Stimulated activated CD4-positive, alpha-beta T cell treated with anti-CD3 and anti-CD28 coated beads, Interleukin-15, amount 100 ng/mL, for 1 hour (primary cell): ENCODE measurements at places on chromosomes 2 and 18.

DNA sequence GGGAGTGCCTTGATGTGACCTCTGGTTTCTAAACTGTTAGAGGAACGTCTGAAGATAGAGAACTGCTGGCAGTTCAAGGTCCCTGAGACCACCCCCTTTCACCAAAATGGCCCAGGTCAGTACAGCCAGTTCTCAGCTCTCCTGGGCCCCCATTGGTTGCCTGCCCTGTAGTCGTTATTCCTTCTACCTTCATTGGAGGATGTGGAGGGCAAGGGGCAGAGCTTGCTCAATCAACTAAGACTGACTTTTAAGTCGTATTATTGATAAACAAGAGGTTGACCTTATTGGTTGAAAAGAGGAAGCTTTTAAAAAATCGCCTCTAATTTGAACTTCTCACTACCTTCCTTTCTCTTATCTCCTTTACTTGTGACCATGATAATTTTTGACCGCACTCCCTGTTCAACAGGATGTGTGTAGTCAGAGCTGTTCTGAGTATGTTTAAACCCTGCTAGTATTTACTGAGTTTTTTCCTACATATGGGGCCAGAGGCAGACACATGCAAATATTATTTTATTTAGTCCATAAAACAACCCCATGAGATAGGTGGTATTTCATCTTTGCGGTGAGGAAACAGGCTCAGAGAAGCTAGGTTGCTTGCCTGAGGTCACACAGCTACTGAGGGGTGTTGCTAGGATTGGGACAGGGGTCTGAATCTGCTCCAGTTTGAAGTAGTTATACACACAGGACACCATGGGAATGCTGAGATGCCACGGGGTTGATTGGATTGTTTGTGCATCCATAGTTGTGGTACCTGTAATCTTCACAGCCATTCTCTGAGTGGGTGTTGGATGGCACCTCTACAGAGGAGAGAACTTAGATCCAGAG lies 65.9 kb downstream of the TMEM247 start:
- no peak for DNase-seq

GRCh38 chr2:23588508-23589201 lies 203.7 kb downstream of the KLHL29 start:
- no peak for DNase-seq

DNA sequence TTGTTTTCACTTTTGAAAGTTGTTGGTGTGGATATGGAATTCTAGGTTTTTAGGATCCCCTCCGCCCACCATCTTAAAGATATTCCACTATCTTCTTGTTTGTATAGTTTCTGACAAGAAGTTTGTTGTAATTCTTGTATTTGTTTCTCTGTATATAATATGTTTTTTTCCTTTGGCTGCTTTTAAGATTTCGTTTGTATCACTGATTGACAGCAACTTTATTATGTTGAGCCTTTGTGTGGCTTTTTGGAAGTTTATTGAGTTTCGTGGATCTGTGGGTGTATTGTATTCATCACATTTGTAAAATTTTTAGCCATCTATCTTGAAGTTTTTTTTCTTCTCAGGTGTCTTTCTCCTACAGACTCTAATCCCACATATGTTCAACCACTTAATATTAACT lies 200.1 kb downstream of the MCFD2 start:
- DNase-seq, result no peak

DNA sequence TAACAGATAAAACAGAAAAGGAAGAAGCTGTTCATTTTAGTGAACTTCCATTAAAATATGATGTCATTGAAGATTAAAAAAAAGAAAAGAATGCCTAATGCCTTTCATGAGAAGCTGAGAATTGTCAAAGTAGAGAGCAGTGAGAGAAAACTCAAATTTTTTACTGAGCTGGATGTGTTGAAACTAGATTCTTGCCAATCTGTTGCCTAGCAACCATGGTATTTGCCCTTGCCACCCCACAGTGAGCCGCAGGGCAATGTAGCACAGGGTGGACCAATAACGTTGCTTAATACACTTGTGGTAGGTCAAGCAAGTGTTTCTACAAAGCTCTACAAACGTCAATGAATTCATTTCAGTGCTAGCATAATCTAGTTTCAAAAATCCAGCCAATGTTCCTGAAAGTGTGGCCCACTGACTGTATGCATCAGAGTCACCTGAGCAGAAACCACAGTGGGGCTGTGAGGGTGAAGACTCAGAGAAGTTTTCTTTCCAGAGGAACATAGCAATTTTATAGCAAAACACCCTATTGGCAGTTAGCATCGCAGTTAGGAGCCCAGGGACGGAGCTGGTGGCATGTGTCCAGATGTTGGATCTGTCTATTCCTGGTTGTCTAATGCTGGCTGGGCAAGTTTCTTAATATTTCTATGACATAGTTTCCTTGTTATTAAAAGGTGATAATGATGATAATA lies 132.2 kb downstream of the DOCK10 start:
- no peak for DNase-seq

GRCh38 chr2:66477135-66477842 lies 42.4 kb downstream of the MEIS1 start:
- no peak for DNase-seq

DNA sequence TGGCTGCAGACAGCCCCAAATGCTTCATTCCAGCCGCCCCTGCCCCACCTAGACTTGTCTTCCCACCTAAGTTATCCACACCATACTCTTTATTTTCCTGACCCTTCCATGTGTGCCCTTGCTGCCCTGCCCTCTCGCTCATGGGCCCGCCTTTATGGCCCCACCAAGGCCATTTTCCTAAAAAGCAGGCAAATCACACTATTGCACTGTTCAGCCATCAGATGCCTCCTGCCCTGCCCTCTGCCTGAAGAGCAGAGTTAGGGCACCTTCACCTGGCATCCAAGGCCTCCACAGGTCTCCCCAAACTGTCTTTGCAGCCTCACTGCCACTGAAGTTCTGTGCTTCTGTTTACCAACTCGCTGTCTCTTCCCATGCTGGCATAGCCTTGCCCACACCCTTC lies 496.7 kb downstream of the EIPR1 start:
- no peak for DNase-seq

- DNase-seq, result no peak
These were observed 246.2 kb downstream of the ARHGAP15 start for GRCh38 chr2:143375384-143375880.

DNA sequence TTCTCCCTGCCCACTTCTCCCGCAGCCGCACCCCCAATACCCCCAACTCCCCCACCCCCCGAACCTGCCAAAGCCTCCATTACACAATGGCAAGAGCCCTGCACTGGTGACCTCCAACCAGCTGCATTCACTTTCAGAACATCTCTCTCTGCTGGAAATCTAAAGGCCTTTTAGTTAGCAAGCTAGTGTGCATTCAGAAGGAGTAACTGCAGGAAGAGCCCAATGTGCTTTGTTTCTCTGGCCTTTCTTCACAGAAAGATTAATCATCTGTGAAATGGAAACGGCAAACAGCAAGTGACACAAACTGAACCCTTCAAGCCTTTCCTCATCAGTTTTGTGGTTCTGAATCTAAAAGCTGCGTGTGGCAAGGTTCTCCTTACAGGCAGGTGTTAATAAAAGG lies 124.2 kb downstream of the OLA1 start:
- DNase-seq, result no peak

DNA sequence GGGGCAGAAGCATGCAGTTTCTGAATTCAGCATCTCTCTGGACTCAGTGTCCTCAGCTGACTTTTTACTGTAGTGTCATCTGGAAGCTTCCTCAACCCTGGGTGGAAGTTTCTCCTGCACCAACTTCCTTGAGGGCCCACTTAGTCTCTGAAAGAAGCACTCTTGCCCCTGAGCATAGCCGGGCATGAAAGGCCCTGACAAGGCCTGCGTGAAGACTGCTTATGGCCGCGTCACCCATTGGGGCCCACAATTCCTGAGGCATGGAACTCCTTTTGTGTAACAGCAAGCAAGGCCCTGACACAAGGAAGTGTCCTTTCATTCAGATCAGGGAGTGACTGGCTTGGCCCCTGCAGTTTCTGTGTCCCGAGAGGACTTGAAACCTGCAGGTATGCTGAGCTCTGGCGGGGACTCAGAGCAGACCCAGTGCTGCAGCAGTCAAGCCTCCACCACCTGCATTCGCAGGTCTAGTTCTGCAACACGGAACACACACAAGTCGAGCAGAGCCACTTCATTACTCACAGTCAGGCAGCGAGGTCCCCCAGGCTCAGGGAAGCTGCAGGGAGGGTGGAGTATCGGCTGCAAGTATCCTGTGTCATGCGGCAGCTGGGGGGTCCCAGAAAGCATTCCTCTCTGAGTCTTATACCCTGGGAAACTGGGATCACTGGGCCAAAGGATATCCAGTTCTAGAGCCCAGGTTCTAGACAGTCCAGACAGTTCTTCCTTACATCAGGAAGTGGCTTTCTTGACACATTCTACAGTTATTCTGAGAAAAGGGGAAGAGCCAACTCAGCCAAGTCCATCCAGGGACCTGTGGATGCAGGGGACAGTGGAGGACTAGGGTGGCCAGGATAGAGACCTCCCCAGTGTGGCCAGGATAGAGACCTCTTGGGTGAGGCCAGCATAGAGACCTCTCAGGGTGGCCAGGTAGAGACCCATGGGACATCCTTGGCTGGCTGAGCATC lies 35.6 kb upstream of the PRLH start:
- DNase-seq, result no peak

- no peak for DNase-seq
These were observed 42.3 kb downstream of the CRIM1 start for GRCh38 chr2:36397728-36398413.

DNA sequence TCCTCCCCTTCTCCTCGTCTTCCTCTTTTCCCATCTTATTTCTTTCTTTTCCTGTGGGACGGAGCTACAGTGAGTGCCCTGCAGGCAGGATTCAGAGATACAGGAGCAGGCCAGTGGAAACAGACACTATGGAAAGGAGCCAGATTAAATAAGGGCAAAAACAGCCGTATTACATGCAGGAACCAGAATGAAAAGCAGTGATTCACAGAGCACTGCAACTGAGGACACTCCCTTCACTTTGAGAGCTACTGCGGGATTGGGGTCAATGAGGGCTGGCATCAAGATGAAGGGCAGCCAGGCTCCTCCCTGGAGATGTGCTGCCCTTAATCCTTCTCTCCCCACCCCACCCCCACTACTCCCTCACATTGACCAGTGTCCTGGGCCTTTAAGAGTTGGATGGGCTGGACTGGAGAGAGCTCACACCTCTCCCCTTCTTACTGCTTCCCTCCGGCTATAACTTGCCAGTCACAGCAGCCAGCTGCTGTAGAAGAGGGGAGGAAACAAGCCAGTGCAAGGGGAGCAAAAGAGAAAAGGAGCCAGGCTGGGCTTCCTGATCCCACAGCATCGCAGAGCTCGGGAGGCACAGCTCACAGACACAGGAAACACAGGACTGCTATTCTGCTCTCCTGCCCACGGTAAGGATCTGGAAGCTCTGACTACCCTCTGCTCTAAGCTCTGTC lies at the start of gene PLCD4:
PLCD4 (plus strand) TSS at position 464 of the 680 bp plus-strand sequence. CDS start 7,841 bp downstream, outside the sequence.
- DNase-seq, result no peak

DNA sequence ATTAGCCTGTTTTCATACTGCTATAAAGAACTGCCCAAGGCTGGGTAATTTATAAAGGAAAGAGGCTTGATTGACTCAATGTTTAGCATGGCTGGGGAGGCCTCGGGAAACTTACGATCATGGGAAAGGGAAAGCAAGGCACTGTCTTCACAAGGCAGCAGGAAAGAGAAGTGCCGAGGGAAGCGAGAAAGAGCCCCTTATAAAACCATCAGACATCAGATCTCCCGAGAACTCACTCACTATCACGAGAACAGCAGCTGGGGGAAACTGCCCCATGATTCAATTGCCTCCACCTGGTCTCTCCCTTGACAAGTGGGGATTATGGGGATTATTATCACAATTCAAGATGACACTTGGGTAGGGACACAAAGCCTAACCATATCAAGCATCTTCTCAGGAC lies 23.3 kb downstream of the RHOB start:
- DNase-seq, result no peak

DNA sequence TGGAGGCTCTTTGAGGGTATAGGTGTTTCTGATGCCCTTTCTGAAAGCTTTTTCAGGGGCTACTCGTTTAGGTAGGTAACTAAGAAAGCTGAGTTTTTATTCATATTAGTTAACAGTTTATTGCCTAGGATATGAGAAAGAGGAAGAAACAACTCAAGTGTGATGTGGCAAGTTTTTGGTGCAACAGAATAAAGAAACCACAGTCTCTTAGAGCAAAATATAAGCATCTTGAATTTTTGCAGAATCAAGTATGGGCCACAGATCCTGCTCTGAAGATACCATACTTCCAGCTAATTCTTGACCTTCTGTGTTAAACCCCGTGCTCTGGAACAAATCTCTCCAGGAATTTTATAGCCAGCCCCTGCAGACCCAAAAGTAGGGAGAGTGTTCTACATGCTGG lies 147.7 kb upstream of the SLC1A4 start:
- no peak for DNase-seq

DNA sequence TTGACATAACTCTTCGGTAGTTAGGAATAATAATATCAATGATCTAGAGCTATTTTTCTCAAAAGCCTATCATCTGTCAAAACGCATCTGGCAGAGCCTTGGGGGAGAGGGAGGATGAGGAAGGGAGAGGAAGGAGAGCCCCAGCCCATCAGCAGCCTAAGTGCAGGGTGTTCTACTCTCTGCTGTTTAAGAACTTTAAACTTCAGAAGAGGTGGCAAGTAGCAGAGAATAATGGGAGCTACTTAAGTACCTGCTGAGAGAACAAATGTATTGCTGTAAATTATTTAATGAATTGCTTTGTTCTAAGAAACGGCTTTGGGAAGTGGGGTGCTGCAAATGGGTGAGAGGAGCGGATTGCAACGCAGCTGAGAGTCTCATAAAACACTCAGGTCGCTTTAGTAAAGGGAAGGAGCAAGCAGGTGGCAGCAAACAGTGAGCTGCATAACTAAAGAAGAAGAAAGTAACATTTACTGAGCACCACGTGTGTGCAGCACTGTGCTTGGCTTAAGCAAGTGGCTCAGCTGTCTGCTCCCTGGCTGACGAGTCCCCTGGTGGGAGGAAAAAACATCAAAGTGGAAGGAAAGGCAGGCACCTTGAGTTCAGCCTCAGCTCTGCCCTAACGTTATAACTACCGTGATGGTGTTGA lies 26.3 kb upstream of the SH3RF3 start:
- DNase-seq, result no peak

- no peak for DNase-seq
These were observed 12.3 kb upstream of the MEP1B start for GRCh38 chr18:32177530-32177929.

GRCh38 chr2:128322715-128323554 lies 4.3 kb upstream of the HS6ST1 start:
- DNase-seq, result no peak

GRCh38 chr18:54740136-54740846 lies 88.0 kb upstream of the RAB27B start:
- DNase-seq, result no peak

DNA sequence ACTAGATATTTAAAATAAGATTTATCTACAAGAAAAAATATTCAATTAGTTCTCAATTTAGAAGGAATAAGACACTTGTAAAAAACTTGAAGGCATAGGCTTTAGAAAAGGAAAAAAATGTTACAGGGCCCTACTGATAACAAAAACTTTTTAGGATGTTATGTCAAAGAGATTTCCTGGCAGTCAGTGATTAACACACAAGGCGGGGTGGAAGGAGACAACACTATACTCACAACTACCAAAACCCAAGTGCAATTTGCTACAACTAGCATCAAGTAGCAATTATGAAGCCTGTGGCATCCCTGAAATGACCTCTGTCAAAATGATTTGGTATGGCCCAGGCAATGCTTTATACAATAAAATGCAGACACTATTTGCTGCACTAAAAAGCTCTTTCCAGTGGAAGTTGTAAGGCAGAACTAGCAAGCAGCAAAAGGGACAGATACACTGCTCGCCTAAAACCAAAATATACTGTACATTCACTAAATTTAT lies 15.3 kb downstream of the STRN start:
- DNase-seq, result no peak
